Hair follicle dermal papilla cell (primary cell): ENCODE measurements at places on chromosomes 11 and 22. TPM values are rescaled to one million over a fixed set of nuclear protein-coding genes. Genes with fewer than 3 reads are reported as not detected.

Gene PLEKHA7
- 0.32 and 0.61 TPM in 2 replicates for total RNA-seq

Gene TEX54
- total RNA-seq, result not detected in 2 replicates

Gene MMP13
- 1.2 and 2.8 TPM in 2 replicates for total RNA-seq

Gene PHLDB1
- 135 and 140 TPM in 2 replicates for total RNA-seq

Gene HEPN1
- not detected in 2 replicates for total RNA-seq

Gene CD6
- total RNA-seq, result not detected in 2 replicates

Gene OTOG
- total RNA-seq, result not detected in 2 replicates

Gene CASP4
- total RNA-seq, result 84.2 and 94.1 TPM in 2 replicates
